ENCODE measurements at places on chromosomes 7 and 10.

- DNase-seq, result no peak
Measured at GRCh38 chr7:38554586-38554985, 76.6 kb downstream of the AMPH start.

DNA sequence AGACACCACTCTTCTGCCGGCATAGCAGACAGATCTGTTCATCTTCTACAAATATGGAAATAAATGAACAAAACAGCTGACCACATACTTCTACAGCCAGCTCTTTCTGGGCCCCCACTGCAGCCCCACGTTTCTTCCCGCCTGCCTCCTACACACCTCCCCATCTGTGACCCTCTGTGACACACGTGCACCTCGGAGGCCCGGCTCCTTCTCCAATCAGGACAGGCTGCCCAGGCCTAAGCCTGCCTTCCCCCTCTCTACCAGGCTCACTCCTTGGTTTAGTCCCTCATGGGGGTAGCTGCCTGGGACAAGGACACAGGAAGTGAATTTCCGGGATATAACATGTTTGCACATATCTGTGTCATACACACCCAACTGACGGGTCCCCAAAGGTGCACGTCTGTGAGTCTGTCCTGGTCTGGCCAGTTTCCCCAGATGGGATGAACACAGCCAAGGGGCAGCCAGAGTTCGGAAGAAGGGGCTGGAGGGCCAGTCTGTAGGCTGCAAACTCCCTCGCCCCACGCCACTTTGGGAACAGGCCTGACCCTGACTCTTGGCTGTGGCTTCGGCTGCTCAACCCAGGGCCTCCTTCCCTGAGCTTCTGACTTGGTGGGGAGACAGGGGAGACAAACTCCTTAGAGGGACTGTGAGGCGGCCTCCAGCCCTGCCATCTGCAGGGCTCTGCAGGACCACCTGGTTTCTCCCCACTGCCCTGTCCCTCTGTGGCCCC, 30.3 kb downstream of the PITRM1 start:
- DNase-seq, result no peak

GRCh38 chr10:96756111-96756903, 36.0 kb upstream of the PIK3AP1 start:
- DNase-seq, result no peak

- DNase-seq, result no peak
Measured at GRCh38 chr10:99671386-99671785, 12.1 kb downstream of the ENTPD7 start.

GRCh38 chr10:30763918-30764317, 134.4 kb upstream of the LYZL2 start:
- DNase-seq, result no peak

DNA sequence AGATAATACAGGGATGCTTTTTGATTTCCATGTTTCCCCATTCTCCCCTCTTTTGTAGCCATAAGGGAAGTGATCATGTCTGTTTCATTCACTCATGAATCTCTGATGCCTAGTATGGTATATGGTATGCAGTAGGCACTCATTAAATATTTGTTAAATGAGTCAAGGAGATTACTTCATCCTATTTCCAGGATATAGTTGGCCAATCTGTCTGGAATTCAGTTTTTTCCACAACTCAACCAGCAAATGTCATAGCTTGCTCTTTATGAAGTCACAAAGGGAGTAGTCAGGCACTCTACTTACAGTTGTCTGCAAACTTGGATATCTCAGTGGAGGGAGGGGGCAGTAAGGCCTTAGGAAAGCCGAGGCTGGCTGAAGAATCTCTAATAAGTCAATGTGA, 853.6 kb downstream of the LRMDA start:
- DNase-seq, result no peak

DNA sequence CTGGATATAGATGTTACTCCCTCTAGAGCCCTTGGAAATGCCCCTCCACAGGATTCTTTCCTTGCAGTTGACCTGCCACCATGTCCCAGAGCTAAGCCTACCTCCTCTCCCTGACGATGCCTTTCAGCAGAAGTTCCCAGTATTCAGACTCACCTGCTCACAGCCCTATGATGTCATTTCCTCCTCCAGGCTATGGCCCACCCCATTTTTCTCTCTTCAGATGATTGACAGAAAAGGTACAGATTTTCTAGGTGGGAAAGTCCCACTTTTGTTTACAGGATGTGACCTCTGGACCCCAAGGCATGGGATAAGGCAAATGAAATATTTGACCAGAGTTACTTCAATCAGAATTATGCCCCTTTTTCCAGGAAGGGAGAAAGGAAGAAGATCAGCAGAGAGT, 280.2 kb upstream of the PHYHIPL start:
- DNase-seq, result no peak

- no peak for DNase-seq
Measured at GRCh38 chr7:70668606-70669358, 463.2 kb upstream of the GALNT17 start.

GRCh38 chr10:59362959-59363381, 621 bp upstream of the FAM13C start:
- peak; percentile 70 for DNase-seq

DNA sequence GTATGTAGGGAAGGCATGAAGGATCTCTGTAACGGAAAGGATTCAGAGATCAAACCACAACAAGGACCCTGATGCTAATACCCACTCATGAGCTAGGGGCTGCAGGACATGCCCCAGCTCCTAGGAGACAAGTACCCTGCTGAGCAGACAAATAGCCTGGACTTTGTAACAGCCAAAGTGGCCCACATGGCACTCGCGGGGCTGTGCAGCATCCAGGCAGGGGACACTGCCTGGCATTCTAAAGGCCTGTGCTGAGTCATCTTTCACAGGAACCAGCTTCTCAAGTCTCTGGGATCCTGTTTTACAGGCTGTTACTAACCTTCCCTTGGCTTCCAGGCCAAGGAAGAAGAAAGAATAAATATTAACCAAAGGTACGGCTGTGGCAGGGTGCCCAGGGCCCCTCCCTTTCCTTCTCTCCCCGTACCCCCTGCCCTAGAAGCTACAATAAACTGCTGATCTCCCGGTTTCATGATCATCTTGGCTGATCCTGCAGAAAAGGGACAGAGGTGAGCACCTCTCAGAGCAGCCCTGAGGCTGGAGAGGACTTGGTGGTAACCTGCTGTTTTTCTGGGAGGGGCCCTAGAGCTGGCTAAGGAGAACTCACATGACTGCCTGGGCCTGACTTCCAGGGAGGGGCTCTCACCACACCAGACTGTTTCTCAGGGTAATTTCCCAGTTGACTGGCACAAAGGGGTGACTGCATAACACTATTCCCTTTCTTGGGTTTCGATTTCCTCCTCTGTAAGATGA, 4.2 kb upstream of the RPEL1 start:
- DNase-seq, result no peak

GRCh38 chr10:126481181-126481580, 92.9 kb upstream of the ADAM12 start:
- no peak for DNase-seq

Data from NCI-H774 (cell line).